ENCODE measurements at places on chromosomes 1 and 21.

- no peak for DNase-seq
Measured at GRCh38 chr1:14362331-14362730, 236.2 kb upstream of the KAZN start.

DNA sequence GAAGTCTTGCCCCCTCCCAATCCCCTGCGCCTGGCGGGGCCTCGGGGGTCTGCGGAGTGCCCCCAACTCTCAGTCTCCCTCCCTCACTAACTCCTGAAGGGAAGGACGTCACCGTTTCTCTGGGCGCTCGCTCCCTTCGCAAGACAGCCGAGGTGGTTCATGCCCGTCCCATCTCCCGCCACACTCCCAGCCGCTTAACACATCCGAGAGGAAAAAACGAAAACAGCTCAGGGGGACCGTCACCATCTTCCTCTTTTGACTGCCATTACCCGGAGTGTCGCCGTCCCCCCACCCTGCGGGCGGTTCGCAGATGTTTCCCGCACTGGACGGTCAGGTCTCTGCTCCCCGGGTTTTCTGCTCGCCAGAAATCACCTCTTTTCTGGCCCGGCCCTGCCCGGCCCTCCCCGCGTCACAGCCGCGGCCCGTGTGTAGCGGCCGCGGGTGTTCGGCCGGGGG, 532 bp downstream of the ERO1B start:
- peak; percentile 24 for DNase-seq

GRCh38 chr1:155472491-155473083, 90.0 kb downstream of the ASH1L start:
- no peak for DNase-seq

- DNase-seq = no peak
Measured at GRCh38 chr1:208108646-208109330, 135.4 kb downstream of the PLXNA2 start.

DNA sequence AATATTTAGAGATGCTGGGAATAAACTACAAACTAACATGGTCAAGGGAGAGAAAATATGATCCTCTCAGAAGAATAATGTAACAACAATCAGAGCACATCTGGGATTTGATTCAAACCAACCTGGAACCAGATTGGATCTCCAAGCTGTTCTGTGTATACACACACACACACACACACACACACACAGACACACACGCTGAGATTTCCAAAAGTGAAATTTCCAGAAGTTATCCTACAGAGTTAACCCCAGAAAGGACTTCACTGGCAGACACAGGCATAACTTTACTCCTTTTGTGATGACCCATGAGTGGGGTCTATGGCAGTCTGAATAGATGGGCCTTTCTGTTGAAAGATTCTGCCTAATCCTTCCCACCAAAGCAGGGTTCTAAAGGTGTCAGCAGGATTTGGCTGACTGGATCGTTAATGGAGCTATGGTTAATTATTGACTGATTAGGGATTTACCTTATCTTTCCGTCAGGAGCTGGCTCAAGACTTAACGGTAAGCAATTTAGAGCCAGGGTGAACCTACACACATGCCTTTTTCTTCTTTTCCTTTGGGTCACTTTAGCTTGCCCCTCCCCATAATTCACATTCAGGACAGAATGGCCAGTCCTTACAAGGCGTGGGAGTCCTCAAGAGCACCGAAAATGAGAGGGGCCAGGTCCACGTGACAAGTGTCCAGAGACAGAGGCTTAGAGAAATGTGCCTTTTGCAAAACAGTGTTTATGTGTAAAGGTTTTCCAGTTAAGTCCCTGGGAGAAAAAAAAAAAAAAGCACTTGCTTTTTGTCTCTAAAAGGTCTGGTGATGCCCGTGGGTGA, 10.9 kb upstream of the PROX1 start:
- no peak for DNase-seq

- DNase-seq = no peak
Measured at GRCh38 chr21:45525910-45526306, 16.3 kb downstream of the SLC19A1 start.

GRCh38 chr1:228865627-228866330, 130.5 kb downstream of the RHOU start:
- DNase-seq = no peak

DNA sequence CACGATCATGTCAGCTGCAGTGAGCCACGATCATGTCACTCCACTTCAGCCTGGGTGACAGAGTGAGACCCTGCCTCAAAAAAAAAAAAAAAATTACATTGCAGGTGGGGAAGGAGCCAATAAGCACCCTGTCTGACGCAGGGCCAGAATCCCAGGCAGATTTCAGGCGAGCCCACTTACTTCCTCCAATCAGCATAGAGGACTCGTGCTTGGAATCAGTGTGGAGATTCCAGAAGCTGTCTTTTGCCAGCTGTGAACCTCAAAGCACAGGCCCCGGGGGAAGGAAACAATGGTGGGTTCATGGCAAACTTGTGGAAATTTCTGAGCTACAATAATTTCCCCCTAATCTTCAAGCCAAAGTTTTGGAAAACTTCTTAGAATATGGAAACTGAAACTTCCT, 178.2 kb upstream of the ZNF644 start:
- DNase-seq = no peak

- DNase-seq = no peak
Measured at GRCh38 chr1:74508449-74508848, 4.0 kb downstream of the LRRC53 start.

DNA sequence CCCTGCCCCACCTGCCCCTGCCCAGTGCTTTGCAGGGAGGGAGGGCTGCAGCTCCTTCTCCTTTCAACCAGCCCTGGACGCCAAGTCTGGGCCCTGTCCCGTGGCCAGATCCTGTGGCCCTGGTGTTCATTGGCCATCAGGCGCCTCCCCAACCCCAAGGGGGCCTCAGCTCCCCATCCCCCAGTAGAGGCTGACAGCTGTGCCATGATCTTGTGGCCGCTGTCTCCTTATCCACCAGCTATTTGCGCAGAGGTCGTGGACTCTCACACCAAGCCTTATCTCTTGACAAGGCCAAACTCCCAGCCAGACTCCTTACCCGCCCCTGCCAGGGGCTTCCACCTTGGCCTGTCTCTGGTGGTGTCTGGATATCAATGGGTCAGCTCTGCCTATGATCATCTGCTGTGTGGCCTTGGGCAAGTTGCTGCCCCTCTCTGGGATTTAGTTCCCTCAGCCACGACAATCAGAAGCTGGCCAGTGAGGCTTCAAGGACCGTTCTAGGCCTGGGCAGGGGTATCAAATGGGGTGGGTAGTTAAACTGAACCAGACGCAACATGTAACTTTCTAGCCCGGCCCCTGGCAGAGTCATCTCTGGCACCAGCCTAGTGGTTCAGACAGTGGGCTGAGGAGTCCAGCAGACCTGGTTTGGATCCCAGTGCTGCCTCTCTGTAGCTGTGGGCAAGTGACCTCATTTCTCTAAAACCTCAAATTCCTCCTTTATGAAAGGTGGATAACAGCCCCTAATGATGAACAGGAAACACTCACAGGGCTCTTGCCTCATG, 3.3 kb upstream of the COL8A2 start:
- DNase-seq = no peak

DNA sequence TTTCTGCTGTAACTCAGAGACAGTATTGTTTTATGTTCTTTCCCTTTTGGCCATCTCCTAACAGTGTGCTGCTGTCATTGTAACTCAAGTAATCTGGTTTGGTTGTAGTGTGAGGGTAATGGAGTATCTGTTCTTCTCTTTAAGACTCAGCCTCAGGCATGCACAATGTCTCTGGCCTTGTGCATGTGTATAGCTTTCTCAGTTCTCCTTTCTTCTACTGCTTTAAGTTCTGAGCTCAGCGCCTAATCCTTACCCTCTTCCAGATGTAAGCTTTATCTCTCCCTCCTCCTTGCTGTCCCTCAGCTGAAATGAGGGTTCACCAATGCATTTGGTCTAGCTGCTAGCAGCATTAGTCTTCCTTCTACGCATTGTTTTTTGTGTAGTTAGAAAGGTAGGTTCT, 1420.4 kb upstream of the PRMT6 start:
- no peak for DNase-seq

GRCh38 chr1:184499616-184500015, 112.8 kb downstream of the C1orf21 start:
- DNase-seq = no peak

- DNase-seq = no peak
Measured at GRCh38 chr1:87505391-87505983, 176.8 kb downstream of the LMO4 start.

- DNase-seq = no peak
Measured at GRCh38 chr1:75672108-75672507, 52.4 kb upstream of the ACADM start.

GRCh38 chr1:245906207-245906606, 600.9 kb downstream of the SMYD3 start:
- no peak for DNase-seq

GRCh38 chr21:34274001-34274400, 89.8 kb upstream of the KCNE2 start:
- DNase-seq = no peak

- no peak for DNase-seq
Measured at GRCh38 chr1:9126511-9126910, 2.4 kb downstream of the GPR157 start.

DNA sequence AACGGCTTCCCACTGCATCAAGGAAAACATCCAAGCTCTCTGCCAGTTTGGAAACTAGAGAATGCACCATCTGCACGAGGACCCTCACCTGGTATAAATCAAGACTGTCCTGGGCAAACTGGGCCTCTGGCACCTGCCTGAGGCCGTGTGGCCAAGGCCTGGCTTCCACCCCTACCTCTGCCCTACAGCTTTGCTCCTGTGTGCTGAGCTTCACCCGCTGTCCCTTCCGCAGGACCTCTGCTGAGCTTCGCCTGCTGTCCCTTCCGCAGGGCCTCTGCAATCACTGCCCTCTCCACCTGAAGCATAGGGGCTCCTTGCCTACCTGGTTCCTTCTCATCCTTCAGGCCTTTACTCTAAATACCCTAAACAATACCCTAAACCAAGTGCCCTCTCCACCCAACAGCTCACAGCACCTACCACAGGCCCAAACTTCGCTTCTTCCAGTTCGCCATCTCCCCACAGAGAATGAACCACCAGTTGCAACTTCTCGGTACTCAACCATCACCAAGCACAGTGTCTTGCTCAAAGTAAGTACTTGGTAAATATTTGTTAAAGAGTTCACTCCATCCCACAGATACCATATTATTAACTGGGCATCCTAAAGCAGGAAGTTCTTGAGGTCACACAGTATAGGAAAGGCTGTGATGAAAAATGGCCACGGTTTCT, 18.4 kb downstream of the GNB1 start:
- DNase-seq = no peak

GRCh38 chr1:17442841-17443240, 3.4 kb upstream of the RCC2 start:
- DNase-seq = no peak

GRCh38 chr1:214448536-214448935, 102.9 kb downstream of the PTPN14 start:
- DNase-seq = no peak

GRCh38 chr21:22343303-22343702, 1345.1 kb downstream of the NCAM2 start:
- DNase-seq = no peak

DNA sequence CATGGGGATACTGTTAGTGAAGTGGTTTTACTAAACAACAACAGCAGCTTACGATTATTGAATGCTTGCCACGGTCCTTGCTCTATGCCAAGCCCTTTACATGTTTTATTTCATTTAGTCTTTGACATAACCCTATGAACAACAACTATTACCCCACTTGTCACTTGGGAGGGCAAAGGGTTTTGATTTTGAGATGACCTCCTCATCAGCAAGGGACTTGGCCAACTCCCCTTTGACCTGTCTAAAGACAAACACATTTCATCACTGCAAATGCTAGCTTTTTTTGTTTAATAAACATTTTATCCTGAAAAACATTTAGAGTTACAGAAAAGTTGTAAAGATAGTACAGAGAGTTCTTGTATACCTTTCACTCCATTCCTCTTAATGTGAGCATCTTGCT, 152.5 kb upstream of the WNT4 start:
- no peak for DNase-seq

- DNase-seq = no peak
Measured at GRCh38 chr21:31124010-31124409, 85.7 kb upstream of the KRTAP19-8 start.

- DNase-seq = no peak
Measured at GRCh38 chr1:177858332-177858821, 111.5 kb downstream of the SEC16B start.

GRCh38 chr1:204703826-204704612, 18.5 kb upstream of the LRRN2 start:
- no peak for DNase-seq

DNA sequence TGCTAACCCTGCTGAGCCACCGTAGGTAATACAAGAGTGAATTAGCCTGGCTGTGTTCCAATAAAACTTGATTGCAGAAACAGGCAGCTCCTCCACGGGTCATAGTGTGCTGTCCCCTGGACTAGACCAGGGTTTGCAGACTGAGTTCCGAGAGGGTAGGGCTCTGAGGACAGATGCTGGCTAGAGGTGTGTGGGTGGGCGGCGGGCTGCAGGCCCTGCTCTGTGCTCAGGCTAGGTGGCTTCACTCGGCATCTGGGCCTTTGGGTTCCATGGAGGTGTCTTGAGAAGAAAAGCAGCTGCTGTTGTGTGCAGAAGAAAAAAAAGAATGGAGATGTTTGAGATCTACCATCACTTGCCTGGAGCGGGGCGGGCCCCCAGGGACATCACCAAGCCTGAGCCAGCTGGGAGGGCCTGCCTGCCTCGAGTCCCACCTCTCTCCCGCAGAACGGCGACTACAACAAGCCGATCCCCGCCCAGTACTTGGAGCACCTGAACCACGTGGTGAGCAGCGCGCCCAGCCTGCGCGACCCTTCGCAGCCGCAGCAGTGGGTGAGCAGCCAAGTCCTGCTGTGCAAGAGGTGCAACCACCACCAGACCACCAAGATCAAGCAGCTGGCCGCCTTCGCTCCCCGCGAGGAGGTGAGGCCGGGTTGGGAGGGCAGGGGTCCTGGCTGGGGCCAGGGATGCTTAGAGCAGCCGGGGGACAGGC, 7.9 kb downstream of the TMEM201 start:
- DNase-seq = no peak

DNA sequence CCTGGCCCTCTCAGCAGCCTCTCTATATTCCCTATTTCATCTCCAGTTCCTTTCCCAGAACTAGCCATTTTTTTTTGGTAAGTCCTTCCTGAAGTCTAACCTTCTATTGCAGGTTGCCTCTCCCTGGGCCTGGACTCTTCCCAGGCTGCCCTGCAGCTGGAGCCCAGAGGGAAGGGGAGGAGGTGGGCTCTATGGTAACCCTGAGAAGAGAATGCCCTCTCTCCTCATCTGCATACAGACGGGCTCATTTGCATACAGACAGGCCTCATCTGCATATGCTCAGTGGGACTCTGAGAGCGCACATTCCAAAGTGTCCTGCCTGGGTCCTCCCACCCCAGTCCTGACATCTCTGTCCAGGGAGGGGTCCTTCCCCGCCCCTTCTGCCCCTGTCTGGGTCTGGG, 32.7 kb downstream of the RHBG start:
- no peak for DNase-seq

DNA sequence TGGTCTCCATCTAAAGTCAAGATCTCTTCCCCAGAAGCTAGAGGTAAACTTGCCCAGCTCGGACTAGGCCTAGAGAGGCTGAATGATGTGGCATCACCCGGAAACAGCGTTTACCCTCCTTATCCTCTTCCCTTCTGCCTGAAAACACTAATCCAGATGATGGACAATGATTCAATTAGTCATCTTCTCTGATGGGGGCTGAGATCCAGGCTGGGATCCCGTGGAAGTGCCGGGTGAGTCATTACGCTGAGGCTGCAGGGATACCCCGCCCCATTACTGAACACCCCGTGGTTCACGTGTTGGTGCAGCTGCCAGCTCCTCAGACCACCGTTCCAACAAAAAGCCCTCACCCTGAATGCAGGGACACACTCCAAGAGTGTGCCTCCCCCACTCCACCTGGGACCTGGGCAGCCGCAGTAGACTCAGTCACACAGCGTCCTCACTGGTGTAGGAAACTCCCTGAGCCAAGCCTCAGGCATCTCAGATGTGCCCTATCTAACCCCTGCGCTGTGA, 2.0 kb downstream of the S100A6 start:
- peak; percentile 30 for DNase-seq

Data from dorsolateral prefrontal cortex (tissue), 122 donors.